ENCODE measurements at places on chromosomes 3 and 15.

- no peak for DNase-seq
These were observed 43.4 kb upstream of the CLRN1 start for GRCh38 chr3:151015767-151016477.

DNA sequence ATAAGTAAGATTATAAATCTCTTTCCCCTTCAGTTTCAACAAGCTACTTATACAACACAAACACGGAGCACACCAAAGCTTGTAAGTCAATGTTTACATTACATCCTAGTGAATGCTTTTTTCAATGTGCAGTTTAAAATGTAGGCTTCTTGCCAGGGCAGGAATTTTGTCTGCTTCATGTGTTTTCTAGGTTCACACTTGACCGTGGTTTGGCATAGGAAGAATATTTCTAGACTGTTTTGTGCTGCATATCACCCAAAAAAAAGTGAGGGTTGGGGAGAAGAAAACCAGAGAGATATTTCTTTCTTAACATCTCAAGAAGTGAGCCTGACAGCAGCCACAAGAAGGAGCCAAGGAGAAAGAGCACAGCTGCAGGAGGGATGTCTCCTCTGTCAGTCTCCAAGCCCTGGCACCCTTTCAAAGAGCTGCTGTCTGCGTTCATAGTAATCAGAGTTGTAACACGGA is 255.8 kb downstream of the MEIS2 start:
- no peak for DNase-seq

- DNase-seq: no peak
These were observed 18.7 kb downstream of the ZNF148 start for GRCh38 chr3:125356140-125357026.

GRCh38 chr3:11275926-11276325 is 3.7 kb downstream of the ATG7 start:
- DNase-seq: no peak

GRCh38 chr15:30872341-30872748 is 31.4 kb upstream of the FAN1 start:
- DNase-seq: no peak

GRCh38 chr3:125061170-125061569 is 5.4 kb upstream of the HEG1 start:
- no peak for DNase-seq

DNA sequence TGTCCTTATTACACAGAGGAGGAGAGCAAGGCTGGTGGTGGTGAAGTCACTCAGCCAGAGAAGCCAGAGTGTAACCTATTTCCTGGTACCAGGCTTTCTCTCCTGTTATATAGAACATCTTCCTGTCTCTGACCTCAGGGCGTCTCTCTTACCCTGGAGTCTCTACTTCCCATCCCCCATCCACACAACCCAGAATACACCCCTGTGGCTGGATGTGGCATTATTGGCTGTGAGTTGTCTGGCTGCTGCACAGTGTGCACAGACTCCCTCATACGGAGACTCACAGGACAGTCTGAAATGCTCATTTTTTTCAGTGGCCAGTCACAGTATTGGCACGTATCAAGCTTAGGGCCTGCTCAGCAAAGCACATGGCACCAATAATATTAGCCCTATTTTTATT is 8.6 kb downstream of the PODXL2 start:
- DNase-seq: peak; percentile 31

GRCh38 chr15:62983956-62984355 is 58.6 kb upstream of the TPM1 start:
- no peak for DNase-seq

DNA sequence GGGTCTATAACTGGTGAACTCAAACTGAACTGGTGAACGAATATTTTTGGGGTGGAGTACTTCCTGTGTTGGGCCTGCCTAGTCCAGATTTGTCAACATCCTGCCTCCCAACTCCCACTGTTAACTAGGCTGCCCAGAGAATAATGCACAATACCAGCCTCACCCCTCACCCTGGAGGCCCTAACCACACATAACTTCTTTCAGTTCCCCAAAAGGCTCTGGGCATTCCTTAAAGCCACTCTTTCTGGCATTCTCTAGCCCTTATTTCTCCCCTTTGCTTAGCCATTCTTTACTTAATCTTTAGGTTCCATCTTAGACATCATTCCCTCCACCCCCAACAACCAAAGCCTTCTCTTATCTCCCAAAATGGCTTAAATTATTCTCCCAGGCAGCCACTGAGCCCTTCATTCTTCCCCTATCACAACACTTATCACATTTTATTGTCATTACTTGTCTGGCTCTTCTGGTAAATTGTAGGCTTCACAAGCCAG is 9.1 kb upstream of the SEC11A start:
- DNase-seq: no peak

DNA sequence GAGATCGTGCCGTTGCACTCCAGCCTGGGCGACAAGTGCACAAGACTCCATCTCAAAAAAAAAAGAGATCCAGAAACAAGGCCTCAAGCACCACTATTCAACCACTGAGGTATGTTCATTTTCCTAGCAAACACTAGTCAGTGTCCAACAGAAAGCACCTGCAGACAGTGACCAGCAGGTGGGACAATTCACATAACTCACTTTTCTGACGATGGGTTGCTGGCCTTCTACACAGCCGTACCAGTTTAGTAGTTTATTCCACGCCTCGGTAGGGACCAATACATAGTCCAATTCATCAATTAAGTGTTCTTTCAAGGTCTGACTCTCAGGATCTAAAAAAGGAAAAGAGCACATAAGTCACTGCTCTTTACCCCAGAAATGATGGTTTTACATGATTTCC is 12.4 kb downstream of the USP4 start:
- DNase-seq: no peak

All from GM12891 (cell line).